ENCODE measurements at places on chromosomes 3 and 15. TPM values are rescaled to one million over a fixed set of nuclear protein-coding genes. Genes with fewer than 3 reads are reported as not detected.

DNA sequence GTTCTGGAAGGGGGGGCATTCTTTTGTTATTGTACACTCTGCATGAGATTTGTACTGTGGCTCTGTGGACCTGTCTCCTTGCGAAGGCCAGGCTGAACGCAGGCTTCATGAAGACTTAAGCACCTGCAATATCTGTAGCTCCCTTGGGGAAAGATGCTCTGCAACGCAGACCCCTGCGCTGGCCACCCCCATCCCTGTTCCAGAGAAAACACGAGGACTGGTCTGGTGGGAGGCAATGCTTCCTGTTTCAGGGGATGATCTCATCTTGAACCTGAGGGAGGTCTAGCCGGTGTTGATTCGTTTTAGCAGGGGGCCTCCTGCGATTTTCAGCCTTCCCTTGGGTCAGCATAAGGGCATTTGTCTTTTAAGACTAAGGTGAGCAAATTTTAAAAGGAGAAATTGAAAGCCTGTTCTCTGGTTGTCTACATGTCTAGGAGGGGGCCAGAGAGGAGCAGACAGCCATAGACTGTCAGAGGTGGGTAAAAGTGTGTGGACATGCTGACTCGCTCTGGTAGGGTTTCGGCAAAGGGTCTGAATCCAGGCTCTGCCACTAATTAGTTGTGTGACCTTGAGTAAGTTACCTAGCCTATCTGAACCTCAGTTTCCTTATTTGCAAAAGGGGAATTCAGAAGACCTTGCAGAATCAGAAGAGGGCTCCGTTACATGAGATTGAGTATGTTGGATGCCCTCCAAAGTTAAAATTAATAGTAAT lies 80.9 kb upstream of the RASGRF1 start:
- no peak for DNase-seq

- no peak for DNase-seq
Measured at GRCh38 chr3:78977073-78977472, 790.7 kb downstream of the ROBO1 start.

GRCh38 chr15:95492388-95493070 lies 838.0 kb upstream of the NR2F2 start:
- no peak for DNase-seq

GRCh38 chr3:128198313-128198712 lies 45.0 kb downstream of the EEFSEC start:
- DNase-seq = no peak

DNA sequence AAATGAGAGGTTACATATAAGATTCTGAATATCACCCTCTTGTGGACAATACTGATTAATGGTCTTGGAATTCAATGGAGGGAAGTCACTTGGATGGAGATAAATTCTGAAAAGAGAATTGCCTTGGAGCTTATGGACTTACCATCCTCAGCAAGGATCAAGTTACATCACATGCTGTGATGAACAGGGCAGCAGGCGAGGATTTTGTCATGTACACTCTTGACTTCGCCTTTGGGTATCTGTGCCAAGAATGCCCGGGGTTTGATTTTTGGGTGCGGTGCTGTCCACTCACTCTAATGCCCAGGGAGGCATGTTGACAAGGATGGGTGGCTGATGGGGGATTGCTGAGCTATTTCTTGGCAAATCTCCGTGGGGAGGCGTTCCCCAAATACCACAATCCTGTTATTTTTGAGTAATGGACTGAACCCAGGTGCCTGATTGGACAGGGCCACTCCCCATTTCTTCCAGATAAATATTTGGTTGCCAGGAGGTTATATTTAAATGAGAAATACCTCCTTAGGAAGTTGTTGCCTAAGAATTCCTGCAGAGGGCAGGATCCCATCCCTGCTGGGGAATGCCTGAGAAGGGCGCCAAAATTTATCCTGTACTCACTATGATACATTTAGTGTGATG lies 96.3 kb downstream of the TPRG1 start:
- no peak for DNase-seq

DNA sequence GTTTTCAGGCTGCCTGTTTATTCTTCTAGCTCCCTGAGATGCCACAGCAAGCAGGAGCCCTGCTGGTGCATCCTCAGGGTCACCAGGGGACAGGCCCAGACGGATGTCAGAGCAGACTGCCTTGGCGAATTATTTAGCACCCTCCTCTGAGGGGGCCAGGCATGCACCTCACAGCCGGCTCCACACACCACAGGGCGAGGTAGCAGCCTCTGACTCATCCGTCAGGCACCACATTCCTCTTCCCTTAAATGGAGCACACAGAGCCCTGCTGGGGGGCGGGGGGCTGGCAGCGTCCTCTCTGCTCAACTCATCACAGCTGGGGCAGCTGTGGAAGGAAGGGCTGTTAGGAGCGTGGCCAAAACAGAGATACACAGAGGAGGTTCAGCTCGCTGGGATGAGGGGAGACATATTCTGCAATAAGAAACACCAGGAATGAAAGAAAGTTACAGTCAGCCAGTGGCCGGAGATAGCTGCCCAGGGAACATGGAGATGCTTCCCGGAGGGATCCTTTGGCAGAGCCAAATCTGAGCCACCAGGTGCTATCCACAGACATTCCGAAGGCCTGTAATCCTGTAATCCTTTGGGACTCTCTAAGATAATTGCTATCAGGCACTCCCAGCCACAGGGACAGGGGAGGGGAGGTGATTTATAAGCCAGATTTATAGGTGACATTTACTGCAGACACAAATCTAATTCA lies 13.9 kb upstream of the PRICKLE2 start:
- DNase-seq = no peak

GRCh38 chr3:123383091-123384053 lies 65.5 kb downstream of the ADCY5 start:
- DNase-seq = no peak

DNA sequence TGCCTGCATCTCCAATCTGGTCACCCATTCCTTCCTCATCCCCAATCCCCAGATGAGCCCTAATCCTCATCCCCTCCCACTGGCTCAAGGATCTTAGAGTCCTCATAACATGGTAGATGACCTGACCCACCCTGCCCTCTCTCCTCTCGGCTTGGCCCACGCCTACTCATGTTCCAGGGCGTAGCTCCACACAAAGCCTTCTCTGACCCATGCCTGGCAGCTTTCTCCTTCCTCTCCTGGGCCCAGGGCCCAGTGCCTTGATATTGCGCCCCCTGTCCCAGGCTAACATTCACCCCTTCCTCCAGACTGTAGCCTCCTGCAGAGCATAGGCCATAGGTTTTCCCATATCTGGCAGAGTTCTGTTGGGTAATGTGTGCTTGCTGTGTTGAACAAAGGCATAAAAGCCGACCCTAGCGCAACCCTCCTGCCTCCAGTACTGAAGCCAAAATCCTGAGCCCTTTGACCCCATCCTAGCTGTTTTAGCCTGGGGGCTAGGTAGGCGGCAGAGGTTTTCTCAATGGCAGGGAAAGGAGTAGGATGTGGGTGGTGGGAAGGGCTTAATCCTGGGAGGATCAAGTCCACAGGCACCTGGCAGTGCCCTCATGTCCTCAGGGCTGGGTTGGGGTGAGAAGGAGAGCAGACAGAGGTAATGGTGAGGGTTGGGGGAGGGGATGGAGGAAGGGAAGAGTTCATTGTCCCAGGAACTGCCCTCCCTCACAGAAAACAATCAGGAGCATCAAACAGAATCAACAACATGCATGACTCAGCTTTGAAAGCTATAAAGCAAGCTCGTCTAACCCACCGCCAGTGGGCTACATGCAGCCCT lies 35.5 kb downstream of the MESD start:
- no peak for DNase-seq

DNA sequence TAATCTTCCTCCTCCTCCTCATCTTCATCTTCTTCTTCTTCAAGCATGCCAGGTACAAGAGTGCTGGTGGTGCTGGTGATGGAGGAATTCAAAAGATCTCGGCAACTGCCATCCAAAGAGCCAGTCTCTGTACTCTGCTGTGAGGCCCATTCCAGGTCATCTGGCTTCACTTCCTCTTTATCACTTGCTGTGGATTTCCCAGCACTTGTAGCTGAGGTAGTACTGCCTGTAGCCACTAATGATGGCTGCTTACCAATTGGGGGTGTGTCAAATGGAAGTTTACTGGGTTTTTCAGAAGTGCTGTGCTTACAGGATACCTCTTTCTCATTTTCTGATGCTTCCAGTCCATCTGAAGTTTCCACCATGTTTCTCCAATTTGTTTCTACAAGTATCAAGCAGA lies 28.8 kb upstream of the SHC4 start:
- no peak for DNase-seq

GRCh38 chr3:139634111-139634635 lies 43.6 kb downstream of the NMNAT3 start:
- no peak for DNase-seq

DNA sequence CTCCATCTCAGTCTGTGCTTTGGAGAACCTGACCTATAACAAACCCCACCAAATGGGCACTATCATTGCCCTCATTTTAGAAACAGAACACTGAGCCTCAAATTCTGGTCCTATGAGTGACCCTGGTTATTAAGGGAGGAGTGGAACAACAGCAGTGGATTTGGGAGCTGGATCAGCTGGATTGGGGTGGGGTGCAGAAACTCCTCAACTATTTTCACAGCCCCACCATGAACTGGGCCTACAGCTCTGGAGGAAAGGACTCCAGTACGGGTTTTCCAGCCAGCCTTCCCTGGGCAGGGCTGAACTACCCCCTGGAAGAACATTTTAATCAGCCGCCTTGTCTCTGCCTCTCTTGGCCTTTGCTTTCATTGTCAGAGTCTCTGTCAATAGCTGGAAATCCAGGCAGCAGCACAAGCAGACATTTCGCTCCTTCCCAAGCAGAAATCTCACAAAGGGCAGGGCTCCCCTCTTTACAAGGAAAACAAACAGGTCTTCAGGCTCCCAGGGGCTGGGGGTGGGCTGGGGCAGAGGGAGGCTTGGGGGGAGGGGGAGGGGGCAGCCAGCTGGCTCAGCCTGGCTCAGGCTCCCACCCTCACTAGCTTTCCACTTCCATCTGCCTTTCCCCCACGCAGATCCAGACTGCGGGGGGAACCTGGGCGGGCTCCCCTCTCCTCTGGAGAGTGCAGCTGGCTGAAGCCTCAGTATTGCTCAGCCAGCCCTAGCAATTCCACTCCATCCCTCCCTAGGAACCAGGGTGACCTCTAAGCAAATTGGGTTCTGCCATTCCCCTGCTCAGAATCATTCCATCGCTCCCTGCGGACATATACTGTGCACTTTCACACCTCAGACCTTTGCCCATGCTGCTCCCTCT lies 13.7 kb upstream of the TLE3 start:
- DNase-seq = peak; percentile 88

DNA sequence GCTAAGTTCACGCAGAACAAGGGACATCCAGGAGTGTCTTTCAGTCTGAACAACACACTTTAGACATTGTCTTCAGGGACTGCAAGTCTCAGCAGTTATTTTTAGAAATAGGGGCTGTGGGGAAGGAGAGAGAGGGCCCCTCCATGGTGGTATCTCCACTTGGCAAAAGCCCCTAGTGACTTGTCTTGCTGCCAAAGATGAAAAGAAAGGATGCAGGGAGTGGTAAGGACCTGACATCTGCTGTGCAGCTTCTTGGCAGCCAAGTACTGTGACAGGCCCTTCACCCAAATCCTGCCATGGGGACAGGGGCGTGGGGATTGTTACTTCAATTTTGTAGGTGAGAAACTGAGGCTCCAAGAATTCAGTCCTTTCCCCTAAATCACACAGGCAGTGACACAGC lies 21.0 kb upstream of the SEMA6D start:
- no peak for DNase-seq

DNA sequence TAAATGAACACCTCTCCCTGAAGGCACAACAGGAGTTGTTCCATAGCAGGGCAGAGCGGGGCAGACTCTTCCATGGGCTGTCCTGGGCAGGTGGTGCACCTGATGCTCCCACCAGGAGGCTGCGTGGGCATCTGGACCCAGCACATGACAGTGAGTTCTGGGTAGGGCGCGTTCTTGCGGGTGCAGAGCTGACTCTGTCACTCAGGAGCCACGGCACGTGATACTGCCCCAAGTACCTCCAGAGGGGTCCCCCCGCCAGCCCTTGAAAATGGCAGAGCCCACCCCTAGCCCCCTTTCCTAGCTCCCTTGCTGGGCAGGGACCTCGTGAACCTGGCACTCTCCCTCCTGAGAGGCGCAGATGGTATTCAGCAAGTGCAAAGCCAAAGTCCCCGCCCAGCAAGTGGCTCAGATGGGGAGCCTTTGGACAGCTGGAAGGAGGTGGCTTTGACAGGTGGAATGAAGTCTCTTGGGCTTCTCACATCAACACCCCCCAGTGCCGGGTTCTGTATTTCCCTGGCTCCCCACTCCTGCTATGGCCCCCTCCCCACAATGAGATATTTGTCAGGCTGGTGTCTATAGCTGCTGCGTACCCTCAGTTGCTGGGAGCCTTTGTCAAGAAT lies 172.1 kb downstream of the TBC1D2B start:
- no peak for DNase-seq

- DNase-seq = no peak
Measured at GRCh38 chr15:84926491-84927230, 42.2 kb downstream of the SLC28A1 start.

- no peak for DNase-seq
Measured at GRCh38 chr15:46735115-46735514, 982.2 kb upstream of the SEMA6D start.

- no peak for DNase-seq
Measured at GRCh38 chr15:92803852-92804609, 96.1 kb upstream of the CHD2 start.

- DNase-seq = no peak
Measured at GRCh38 chr3:160331127-160331937, 67.7 kb downstream of the IFT80 start.

- DNase-seq = no peak
Measured at GRCh38 chr15:52382647-52383046, 87.0 kb upstream of the MYO5C start.

- DNase-seq = no peak
Measured at GRCh38 chr3:63662500-63662899, 10.0 kb downstream of the SNTN start.

- no peak for DNase-seq
Measured at GRCh38 chr15:55989383-55989782, 4.0 kb downstream of the NEDD4 start.

DNA sequence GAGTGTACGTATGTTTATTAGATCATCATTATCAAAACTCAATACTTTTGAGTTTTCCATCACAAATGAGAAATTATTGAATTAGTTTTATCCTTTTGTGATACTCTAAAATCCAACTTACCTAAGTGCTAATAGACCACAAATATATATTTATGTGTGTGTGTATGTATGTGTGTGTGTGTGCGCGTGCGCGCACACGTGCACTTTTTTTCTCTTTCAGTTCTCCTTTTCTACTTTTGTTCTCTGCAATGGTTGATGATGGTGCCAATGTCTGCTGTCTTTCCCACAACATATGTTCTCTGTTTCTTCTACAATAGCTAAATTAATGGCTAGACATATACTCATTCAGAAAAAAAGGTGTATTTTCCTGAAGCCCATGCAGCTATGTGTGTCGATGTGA lies 571.6 kb upstream of the ARPP21 start:
- DNase-seq = no peak

Gene DUOX2
- polyA plus RNA-seq = 0.04 TPM

Gene PLXND1
- polyA plus RNA-seq = 110 TPM

Gene NR1I2
- 0.33 TPM for polyA plus RNA-seq

Gene KY
- 73.0 TPM for polyA plus RNA-seq

Gene DISP2
- polyA plus RNA-seq = 1.4 TPM

Gene HYAL1
- polyA plus RNA-seq = 1.7 TPM

Gene ACTRT3
- 2.6 TPM for polyA plus RNA-seq

Gene FBLN2
- polyA plus RNA-seq = 35.1 TPM

Gene RTP3
- polyA plus RNA-seq = 0.14 TPM

Gene WDR93
- polyA plus RNA-seq = 0.18 TPM

Gene ZBTB47
- polyA plus RNA-seq = 36.9 TPM
